ENCODE measurements at places on chromosomes 5 and 9.

- DNase-seq: no peak
Measured at GRCh38 chr5:17042041-17042440, 106.0 kb upstream of the MYO10 start.

DNA sequence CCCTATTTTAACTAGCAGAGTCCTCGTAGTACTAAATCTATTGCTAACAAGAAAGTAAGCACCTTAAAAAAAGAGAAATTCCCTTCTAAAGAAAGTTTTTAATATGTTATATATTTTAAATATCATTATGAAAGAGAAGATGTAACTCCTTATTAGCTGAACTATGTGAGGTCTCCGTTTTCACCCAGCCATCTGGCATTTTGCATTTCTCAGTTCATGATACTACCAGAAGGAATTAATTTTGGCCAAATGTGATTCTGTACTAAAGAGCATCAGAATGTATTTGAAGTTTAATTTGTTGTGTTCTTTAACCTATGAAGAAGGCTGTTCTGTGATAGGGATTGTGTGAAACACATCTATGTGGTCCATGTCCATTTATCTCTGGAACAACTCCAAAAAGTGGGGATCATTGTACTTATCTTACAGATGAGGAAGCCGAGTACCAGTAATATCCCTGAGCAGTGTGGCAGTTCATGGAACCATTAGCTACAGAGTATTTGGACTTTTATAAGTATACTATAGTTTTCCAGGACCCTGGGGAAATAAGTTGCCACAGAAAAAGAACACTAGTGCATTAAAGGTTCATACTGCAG is 29.8 kb downstream of the TNFAIP8 start:
- DNase-seq: no peak

- DNase-seq: no peak
Measured at GRCh38 chr5:64972591-64972990, 203.9 kb downstream of the CWC27 start.

DNA sequence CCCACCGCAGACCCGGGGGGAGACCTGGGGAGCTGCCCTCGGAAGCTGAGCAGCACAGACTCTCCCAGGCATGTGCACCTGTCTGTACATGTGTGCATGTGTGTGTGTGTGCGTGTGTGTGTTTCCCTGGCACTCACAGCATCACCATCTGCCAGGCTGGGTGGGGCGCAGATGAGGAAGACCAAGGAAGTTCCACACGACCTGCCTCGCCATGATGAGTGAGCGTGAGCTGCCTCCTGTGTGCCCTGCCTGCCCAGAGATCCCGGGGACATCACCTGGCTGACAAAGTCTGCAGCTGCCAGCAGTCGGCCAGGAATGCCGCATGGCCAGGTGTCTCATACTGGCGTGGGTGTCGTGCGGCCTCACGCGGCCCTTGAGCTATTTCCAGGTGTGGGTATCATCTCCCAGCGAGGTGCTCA is 4.0 kb upstream of the GPSM1 start:
- no peak for DNase-seq

DNA sequence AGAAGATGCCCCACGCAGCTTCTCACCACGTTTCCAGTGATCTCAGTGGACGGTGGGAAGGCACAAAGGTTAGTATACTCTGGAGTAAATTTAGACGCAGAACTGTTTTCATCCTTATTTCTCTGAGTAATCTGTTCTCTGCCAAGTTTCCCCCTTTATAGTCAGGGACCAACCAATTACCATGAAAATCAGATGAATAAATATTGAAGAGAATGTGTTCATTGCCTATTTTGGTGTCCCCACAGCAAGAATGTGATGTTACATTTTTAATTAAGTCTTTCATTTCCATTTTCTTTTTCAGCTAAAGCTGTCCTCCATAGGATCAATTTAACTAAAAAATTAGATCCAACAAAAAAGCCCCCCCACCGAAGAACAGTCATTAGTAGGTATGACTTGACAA is 41.4 kb downstream of the S1PR3 start:
- no peak for DNase-seq

DNA sequence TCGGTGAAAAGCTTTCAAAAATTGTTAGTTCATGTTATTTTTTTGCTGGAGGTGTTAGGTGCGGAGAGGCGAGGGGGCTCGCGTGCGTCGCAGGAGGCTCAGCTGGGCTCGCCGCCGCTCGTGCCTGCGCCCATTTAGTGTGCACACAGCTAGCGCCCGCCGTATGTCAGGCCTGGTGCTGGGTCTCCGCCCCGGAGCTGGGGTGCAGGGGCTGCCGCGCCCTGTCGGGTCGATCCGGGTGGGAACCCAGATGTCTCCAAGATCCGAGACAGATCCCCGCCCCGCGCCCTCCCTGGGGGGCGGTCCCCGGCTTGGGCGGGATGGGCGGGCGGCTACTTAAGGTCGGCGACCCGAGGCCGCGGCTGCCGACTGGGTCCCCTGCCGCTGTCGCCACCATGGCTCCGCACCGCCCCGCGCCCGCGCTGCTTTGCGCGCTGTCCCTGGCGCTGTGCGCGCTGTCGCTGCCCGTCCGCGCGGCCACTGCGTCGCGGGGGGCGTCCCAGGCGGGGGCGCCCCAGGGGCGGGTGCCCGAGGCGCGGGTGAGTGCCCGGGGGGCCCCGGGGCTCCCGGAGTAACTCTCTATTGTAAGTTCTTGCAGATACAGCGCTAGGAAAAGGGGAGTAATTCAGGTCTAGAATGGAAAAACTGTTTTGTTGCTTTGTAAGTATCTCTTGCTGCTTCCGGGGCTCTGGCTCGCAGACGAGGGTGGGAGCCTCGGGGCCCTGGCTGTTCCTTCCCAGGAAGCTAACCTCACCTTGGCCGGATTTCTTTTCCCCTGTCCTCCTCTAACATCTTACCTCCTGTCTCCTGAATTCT is 31.7 kb downstream of the GSN start:
- DNase-seq: no peak

DNA sequence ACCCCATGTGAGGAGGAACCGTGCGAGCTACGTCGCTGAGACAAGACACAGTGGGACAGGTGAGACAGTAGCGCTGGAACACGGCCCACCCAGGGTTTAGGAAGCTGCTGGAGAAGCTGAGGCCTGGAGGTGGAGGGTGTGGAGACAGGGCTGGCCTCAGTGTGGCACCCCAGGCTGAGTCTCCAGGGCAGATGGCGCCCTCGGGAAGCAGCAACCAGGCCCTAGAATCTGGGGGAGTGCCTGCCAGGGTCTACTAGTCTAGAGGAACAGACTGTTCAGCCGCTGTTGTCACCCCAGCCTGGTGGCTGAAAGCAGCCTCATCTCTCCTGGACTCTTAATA is 4.6 kb upstream of the TERT start:
- DNase-seq: no peak

- no peak for DNase-seq
Measured at GRCh38 chr5:960551-960950, 48.1 kb upstream of the NKD2 start.

DNA sequence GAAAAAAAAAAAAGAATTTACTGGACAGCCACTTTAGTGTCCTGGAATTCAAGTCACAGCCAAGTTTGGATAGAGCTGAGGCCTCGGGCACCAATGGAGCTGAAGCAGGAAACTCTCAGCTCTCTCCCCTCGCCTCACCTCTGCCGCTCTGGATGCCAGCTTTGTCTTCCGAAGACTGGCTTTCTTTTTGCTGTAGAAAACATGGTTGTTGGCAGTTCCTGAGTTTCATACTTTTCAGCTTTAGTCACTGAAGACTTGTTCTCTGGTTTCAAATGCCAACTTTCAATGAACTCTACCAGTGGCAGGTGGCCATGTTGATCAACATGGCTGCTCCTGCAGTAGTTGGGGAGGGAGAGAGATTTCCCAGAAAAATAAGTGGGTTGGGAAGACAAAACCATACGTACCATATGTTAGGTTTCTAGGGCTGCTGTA is 142.2 kb downstream of the SNX18 start:
- DNase-seq: no peak

DNA sequence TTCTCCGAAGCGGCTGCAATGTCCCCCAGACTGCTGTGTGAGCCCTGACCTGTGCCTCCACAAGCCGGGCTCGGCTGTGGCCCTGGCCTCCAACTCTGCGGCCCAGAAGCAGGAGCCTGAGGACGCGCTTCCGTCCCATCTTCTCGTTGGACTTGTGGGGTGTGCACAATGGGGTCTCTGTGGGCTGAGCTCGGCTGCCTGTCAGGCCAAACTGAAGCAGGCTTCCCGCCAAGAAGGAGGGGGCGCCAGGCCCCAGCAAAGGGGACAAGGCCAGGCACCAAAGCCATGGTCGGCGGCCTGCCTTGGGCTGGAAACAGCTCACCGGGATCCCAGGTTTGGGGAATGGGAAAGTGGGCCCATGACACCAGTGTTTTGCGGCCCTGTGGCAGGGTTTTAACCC is 4.1 kb downstream of the NOTCH1 start:
- DNase-seq: no peak

- DNase-seq: no peak
Measured at GRCh38 chr5:64767959-64768357, 533 bp downstream of the SREK1IP1 start.

GRCh38 chr9:108002371-108002956 is 512.9 kb upstream of the KLF4 start:
- DNase-seq: no peak

DNA sequence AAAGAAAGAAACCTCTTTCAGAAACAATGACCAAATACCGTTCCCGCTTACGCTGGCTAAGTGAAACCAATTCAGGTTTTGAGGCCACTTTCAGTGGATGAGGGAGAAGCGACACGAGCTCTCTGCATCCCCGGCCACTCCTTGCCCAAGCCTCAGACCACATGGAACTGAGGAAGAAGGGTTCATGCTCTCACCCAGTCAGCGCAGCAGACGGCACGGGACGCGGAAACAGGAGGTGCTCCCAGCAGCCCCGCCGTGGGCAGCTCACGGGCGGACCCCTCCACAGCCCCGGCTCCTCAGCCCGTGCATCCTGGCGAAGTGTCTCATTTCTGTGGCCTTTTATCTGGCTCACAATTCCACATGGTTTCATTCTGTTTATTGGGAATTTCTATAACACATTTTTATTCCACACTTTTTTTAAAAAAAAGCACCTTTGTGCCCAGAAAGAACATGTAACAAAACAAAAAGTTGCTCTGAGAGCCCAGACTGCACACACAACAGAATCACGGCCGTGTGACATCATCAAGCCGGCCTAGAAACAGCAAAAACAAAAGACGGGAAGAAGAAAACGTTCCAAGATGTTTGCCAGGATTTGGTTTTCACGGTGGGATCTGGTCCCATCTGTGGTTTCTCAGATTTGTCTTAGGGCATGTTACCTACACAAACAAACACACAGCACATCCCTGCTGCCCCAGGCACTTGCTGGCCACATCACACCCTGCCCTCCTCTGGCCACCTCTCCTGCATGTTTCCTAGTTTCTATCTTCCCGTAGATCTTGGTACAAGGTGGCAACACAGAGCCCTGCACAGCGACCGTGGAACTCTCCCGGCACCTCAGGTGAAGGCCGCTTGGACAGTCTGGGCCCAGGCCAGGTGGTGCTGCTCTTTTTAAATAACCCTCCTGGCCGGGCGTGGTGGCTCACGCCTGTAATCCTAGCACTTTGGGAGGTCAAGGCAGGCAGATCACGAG is 16.2 kb downstream of the QSOX2 start:
- DNase-seq: no peak
